Renal cortical epithelial cell (primary cell): ENCODE measurements at places on chromosomes 3 and 15.

GRCh38 chr3:115980709-115981108 lies 357.4 kb downstream of the GAP43 start:
- peak; percentile 33 for DNase-seq

DNA sequence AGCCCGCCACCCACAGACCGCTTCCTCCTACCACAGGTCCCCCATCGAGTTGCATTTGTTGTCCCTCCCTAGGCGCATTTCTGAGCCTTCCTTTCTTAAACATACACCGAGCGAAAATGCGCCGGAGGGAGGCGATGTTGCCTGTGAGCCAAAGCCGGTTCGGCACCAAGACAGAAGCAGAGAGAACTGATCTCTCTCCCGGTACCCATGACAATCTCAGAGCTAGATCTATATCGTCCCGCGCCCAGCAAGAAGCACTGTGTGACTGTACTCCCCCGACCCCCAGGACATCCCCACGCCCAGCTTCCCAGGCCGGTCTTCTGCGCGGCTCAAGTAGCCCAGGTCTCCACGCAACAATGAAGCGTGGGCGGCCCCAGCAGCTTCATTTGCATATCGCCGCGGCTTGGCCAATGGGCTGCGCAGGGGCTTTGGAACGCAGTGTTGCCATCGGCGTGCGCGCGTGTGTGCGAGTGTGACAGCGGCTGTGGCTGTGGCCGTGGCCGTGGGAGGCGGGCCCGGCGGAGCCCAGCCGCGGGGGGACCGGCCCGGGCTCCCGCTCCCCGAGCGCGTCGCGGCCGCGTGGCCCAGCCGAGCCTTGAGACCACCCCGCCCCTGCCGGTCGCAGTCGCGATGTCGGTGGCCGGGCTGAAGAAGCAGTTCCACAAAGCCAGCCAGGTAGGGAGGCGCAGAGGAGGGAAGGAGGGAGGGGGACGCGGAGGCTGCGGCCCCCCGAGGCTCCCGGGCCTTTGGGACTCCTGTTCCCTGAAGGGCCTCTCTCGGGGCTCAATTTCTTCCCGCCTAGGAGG lies at the start of gene SH3GL3:
Gene SH3GL3, plus strand, starts transcription at position 438 of the 806 bp plus-strand sequence. Its CDS starts 193 bp downstream, at position 631.
- DNase-seq: peak; percentile 58

DNA sequence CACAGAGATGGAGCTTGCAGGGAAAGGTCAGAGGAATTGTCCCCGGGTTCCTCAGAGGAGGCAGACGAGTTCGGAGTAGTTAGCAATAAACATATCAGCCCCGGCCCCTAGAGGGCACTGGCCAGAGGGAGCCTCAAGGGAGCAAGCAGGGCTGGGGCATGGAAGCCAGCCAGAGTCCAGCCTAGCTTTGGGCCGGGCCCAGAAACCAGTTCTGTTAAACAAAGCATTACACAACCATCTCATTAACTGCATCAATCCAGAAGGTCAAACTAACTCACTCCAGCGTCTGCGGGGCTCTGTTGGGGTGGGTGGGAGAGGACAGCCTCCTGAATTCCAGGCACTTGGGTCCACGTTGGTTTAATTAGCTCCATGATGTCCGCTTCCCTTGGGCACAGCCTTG lies 41.0 kb upstream of the IREB2 start:
- DNase-seq: peak; percentile 32

DNA sequence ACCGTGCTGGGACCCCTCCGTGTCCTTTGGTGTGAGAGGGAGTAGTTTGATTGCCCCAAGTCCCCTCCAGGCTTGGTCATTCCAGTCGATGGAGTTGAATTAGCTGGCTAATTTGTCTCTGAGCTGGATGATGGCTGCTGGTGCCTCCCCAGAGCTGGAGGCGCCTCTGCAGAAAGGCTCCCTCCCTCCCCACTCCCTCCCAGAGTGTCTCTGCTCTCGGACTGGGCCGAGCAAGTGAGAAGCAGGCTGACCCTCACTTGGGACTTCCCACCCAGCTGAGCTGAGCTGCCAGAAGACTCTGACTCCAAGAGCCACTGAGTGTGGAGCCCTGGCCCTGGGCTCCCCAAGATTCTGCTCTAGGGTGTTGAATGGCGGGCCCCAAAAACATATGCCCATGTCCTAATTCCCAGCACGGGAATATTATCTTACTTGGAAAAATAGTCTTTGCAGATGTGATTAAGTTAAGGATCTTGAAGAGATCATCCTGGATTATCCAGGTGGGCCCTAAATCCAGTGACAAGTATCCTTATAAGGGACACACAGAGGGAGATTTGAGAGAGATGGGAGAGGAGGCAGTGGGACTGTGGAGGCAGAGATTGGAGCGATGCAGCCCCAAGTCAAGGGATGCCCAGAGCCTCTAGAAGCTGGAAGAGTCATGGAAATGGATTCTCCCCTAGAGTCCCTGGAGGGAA lies 60.7 kb upstream of the TLE3 start:
- no peak for DNase-seq

- no peak for DNase-seq
Measured at GRCh38 chr3:73413619-73414018, 211.1 kb downstream of the PDZRN3 start.

DNA sequence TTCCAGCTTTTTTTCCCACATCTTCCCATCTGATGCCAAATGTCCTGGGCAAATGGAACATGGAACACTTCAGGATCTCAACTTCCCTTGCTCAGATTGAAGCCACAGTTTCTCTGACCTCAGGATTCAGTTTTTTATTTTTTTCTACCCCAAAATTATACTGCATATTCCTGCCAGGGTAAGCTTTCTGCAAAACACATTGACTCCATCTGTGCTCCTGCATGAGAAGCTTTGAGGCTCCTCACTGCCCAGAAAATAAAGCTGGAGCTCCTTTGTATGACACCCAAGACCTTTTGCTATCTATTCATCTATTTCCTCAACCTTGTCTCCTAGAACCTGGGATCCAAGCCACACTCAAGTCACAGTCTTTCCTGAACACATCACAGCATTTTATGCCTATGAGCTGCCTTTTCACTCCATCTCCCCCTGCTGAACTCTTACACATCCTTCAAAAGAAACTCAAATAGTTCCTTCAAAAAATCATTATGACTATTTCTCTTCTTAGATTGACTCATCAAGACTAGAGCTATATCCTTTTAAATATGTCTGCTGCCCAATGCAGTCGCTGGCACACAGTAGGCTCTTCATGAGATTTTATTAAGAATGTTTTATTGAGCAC lies 57.4 kb upstream of the PSMD6 start:
- no peak for DNase-seq

DNA sequence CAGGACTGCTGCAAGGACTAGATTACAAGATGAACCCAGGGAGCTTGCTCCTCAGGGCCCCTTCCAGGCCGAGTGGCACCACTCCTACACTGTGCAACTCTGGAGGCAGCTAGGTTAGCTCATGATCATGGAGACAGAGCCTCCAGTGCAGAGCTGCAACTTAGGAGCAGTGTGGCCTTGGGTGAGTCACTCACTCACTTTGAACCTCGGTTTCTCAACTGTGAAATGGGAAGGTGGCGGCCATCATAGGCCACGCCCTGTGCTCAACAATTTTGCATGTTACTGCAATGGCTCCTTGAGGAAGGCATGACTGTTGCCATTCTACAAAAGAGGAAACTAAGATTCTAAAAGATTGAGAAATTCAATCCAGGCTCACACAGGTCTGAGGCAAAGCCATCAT lies 11.2 kb upstream of the CXCR6 start:
- DNase-seq: no peak
